ENCODE measurements at places on chromosomes 7 and 10.

GRCh38 chr7:35681231-35682029, 13.5 kb downstream of the HERPUD2 start:
- DNase-seq, result no peak

GRCh38 chr10:60009276-60009675, 102.9 kb upstream of the CCDC6 start:
- DNase-seq, result no peak

GRCh38 chr10:86446440-86446839, 75.2 kb downstream of the WAPL start:
- DNase-seq, result no peak

DNA sequence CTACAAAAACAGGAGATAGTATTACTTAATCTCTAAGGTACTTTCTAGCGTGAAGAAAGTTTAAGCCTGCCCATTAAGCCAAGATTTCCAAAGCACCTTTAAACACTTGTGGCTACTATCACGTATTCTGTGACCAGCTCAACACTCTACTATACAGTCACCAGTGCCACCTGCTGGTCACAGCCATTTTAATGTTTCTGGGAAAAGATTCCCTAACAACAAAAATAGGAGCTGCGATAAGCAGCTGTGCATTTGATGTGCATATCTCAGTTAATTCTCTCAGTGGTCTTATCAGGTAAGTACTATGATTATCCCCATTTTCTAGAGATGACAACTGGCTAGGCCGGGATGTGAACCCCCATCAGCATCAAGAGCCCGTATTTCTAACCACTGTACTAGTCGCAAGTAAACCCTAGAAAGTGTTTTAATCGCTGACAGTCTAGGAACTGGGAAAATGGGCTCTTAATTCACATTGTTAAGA, 860 bp downstream of the SEC31B start:
- DNase-seq, result peak; percentile 32

- no peak for DNase-seq
Measured at GRCh38 chr10:120963594-120964220, 112.5 kb downstream of the WDR11 start.

GRCh38 chr7:12913002-12913401, 225.6 kb downstream of the ARL4A start:
- DNase-seq, result no peak

- no peak for DNase-seq
Measured at GRCh38 chr7:7002418-7003062, 176.5 kb upstream of the CCZ1B start.

- DNase-seq, result no peak
Measured at GRCh38 chr10:72740528-72740927, 48.6 kb downstream of the MCU start.

GRCh38 chr7:11573128-11573750, 258.8 kb downstream of the THSD7A start:
- DNase-seq, result no peak

DNA sequence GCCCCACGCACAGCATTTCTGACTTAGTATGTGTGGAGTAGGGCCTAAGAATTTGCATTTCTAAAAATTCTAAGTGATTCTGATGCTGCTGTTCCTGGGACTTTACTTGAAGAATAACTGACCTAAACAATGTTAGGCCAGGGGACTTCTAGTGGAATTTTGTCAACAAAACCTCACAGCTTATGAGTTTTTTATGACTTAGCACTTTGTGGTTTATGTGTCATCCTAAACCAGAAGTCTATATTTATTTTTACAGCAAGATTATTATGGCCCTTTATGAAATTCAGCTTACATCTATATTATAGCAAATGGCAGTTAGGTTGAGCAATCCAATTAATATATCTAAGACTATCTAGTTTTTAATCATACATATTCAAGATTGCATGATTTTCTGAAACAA, 24.6 kb upstream of the BET1 start:
- no peak for DNase-seq

DNA sequence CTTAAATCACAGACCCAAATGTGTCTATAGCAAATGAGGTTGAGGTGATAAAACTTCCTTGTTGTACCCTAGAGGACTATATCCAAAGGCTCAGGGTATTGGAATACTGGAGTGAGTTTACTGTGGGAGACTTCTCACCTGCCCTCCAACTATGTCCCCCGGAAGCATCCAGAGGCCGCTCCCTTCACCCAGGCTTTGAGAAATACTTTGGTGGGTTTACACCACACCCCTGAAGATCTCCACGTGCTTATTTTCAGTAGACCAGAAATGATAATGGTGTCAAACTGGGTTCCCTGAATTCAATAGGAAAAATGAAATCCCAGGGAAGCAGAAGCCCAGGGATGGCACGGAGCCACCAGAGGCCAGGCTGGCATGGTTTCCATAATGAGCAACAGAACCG, 31.3 kb upstream of the NANOS1 start:
- DNase-seq, result no peak

DNA sequence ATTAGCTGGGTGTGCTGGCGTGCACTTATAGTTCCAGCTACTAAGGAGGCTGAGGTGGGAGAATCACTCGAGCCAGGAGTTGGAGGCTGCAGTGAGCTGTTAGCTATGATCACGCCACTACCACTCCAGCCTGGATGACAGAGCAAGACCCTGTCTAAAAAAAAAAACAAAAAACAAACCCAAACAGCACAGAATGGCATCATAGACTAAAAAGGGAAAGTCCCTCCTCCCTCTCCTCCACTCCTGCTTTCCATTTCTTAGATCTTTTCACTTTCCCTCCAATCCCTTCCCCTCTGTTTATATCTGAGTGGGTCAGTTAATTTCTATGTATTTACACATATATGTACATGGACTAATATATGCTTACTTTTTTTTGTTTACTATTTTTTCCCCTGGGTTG, 10.4 kb upstream of the PIP4K2A start:
- no peak for DNase-seq

- no peak for DNase-seq
Measured at GRCh38 chr7:1911571-1911970, 241.5 kb downstream of the ELFN1 start.

- peak; percentile 24 for DNase-seq
Measured at GRCh38 chr7:77351539-77352004, 64.6 kb downstream of the GSAP start.

Data from stimulated activated CD8-positive, alpha-beta memory T cell treated with anti-CD3 and anti-CD28 coated beads, Interleukin-4, amount 100 ng/mL, for 1 hour (primary cell).